ENCODE measurements at places on chromosomes 7 and 10.

- no peak for DNase-seq
These were observed 1.5 kb downstream of the SLC25A13 start for GRCh38 chr7:96320442-96320841.

DNA sequence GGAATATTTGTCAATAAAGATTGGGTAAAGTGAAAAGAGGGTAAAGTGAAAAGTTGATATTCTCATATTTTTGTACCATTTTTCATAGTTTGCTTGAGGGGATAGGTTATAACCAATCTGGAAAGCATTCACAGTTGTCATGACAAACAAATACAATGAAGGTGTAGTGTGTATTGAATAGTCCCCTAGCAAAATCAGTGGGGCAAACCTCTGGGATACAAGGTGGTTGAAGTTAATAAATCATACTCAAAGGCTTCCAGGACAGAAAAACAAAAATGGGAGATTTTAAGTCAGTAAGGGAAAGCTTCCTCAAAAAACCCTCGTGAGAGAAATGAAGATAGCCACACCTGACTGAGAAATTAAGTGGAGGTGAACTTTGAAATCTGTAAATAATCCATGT lies 39.4 kb downstream of the PHTF2 start:
- no peak for DNase-seq

DNA sequence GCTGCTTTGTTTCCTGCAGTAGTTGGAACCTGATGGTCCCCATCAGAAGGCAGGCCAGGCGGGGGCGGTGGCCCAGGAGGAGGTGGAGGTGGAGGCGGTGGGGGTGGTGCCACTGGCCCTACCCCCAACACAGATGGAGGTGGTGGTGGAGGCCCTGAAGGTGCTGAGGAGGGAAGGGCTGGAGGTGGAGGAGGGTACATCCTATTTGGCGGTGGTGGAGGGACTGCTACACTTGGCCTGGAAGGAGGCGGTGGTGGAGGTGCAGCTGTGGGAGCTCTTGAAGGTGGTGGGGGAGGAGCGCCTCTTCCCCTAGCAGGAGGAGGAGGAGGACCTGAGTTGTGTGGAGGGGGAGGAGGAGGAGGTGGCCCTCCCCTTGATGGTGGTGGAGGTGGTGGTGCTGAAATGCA lies 36.8 kb downstream of the LMOD2 start:
- DNase-seq = no peak

DNA sequence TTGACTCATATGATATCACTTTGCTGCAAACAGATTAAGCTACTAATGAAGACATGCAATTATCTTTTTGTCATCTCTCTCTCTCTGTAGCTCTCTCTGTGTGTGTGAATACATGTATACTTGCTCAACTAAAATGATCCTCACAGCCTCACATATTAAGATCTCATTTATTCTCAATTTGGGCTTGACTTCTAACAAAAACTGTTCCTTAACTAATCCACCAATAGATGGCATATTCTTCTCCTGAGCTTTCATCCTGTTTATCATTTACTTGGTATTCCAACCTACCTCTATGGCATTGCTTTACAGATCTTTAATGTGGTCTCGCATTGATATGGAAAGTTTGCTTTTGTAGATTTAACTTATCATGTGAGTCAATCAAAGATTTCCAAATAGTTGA lies 540.4 kb downstream of the CNTNAP2 start:
- no peak for DNase-seq

GRCh38 chr10:34627331-34627730 lies 187.8 kb downstream of the PARD3 start:
- no peak for DNase-seq

GRCh38 chr7:22116451-22117030 lies 170.8 kb upstream of the CDCA7L start:
- DNase-seq = no peak

GRCh38 chr7:73433924-73434700 lies 534 bp downstream of the FZD9 start:
- no peak for DNase-seq

- DNase-seq = no peak
These were observed 172.1 kb downstream of the DIP2C start for GRCh38 chr10:517241-517830.

DNA sequence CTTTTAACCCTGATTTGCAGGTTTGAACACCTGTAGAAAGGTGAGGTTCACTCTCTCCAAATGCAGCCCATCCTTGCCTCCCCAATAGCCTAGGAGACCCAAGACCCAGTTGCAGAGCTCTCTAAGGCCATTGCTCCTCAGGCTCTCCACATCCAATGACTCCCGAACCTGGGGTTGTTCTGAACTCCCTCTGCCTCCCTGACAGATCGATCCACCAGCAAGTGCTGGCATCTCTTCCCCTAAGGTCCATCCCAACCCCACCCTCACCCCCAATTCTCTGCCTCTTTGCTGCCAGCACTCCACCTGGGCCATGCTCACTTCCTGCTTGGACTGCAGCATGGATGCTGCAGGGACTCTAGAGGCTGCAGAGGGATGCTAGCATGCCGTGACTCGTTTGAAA lies 19.3 kb upstream of the FAM170B start:
- no peak for DNase-seq

DNA sequence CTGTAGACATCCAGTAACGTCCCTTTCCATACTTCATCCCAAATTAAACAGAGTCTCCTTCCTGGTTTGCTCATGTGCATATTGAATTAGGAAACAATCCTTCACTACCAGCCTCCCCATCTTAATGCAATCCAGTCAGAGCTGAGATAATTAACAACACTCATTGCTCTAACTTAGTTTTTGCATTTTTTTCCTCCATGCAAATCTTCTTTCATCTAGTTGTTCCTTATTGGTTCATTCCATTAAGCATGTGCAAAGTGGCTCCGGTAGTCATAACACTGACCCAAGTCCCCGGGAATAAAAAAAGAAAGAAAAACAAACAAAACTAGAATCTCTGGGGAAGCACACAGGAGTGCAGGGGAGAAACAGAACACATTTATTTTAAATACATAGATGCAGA lies 1176.1 kb downstream of the GATA3 start:
- DNase-seq = no peak

- no peak for DNase-seq
These were observed 30.0 kb downstream of the DGKI start for GRCh38 chr7:137816696-137817320.

DNA sequence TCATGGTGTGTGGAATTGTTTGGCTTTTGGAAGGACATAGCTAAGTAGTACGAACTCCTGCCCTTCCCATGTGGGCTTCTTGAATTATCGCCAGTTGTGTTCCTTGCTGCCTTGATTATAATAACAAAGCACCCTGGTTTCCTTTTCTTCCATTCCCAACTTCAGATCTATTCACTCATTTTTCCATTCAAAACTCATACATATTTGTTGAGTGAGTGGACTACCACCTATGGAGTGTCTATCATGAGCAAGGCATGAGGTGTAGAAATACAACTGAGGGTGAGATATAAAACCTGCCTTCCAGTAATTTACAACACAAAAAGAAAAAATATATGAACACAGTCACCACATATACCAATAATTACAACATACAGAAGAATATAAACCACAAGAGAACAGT lies 4.9 kb upstream of the COL17A1 start:
- DNase-seq = no peak

DNA sequence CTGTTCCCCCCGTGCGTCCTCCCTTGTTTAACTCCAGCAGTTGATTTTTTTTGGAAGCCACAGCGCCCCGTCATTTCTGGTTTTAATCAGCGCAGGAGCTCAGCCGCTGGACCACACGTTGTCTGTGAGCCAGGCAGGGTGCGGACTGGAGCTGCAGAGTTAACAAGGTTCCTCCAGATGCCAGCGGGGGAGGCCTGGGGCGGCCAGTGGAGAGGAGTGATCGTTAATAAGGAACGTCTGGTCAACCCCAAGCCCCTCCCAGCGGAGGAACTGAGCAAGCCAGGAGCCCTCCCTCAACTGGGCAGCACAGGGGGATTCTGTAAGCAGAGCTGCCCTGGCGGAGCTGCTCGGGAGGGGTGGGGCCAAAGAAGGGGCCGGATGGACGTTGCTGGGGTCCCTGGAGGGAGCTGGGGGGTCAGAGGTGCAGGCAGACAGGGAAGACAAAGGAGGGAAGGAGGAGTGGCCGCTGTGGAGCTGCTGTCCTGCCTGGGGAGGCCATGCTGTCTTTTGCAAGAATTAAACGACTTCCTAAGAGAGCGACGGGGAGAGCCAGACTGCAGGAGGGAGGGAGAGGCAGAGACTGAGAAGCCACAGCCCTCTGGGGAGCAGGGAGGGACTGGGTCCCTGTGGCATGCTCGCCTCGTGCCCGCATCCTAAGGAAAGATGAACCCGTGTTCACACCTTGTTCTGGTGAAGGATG lies 537.1 kb upstream of the FOXK1 start:
- DNase-seq = no peak

GRCh38 chr10:5684318-5684970 lies at the start of gene TASOR2:
TASOR2 (plus strand) TSS chr10:5684838; CDS start chr10:5720643, 35,805 bp downstream.
- DNase-seq = peak; percentile 61

DNA sequence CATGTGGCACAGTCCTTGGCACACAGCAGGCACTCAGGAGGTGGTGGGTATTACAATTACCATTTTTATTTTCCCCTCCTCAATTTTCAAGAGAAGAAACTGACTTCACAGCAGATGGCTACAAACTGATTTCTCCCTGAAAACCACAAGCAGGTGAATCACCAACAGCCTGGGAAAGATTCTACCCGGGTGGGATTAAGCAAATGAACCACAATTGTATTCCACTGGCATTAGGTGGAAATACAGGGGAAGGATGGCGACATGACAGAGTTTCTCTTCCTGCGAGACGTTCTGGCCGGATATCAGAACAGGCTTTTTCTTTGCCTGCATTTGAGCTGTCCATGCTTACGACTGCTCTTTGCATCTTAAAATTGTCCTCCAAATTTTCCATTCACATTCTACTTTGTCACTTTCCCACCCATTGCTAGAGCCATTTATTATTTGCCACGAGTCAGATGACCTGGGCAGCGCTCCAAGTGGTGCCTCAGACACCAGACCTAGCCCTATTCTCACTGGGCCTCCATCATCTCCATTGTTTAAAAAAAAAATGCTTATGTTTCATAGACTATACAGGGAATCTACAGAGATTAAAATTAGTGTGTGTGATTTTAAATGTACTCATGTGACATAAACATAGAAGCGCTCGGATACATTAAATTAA lies 4.6 kb downstream of the DENND11 start:
- DNase-seq = no peak

DNA sequence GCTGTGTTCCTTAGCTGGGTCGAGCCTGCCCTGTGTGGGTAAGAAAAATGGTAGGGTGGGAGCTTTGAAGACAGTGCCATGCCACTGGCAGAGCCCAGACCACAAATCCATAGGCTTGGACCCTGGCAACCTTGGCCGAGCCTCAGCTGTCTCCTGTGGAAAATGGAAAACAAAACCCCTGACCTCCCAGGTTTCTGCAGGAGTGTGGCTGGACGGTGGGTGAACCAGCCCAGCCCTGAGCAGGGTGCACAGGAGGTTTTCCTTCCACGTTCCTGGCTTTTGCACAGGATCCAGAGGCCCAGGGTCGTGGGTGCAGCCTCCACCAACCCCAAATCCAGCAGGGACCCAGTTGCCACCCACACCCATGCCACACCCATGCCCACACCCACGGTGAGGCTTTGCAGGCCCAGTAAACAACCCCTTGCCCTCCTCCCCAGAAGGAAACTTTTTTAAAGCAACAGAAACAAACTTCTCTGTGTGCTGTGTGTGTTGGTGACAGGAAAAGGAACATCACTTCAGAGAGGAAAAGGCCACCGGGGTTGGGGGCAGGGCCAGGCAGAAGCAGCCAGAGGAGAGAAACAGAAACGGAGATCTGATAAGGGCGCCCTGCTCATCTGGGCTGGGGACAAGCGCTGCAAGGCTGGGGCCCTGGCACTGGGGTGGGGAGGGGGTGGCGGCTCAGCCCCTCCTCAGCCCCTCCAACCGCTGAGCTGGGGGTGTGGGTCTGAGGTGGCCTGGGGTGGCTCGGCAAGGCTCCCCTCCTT lies 20.7 kb upstream of the ZMIZ1 start:
- DNase-seq = no peak

- no peak for DNase-seq
These were observed 86.0 kb downstream of the SAMD9 start for GRCh38 chr7:93031795-93032194.

- DNase-seq = no peak
These were observed 48.3 kb downstream of the MICALL2 start for GRCh38 chr7:1410992-1411391.

DNA sequence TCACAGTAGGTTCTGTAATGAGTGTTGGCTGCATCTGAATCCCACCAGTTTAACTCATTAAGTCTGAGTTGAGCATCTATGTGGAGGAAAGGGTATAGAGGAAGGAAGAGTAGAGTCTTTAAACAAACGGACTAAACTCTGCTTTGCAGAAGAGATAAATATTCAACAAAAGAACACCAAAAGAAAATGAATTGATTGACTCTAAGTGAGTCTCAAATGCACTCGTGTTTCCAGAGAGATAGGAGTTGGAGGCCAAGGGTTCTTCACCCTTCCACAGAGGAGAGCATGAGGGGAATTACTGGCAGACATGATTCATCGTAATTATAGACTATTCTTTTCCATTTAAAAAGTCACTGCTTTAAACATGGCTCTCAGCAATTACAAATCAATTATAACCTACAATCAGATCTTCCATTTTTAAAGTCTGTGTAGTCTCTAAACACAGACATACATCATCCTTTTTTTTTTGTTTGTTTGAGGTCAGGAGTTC lies 56.3 kb downstream of the PLPP4 start:
- DNase-seq = no peak

DNA sequence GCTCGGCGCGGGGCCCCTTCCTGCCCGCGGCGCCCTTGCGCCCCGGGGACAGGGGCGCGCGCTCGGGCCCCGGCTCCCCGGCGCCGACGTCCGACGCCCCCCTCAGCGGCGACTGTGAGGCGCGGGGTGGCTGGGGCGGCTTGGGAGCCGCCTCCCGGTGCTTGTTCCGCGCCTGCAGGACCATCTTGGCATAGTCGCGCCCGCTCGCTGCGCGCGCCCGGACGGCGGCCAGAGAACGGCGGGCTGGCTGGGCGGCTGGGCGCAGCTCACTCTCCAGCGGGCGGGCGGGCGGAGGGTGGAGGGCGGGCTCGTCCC lies at the start of gene DPY19L1:
Gene DPY19L1 (minus strand): TSS at position 275 of the 315 bp plus-strand sequence. CDS start 91 bp downstream, at position 184.
- DNase-seq = no peak

DNA sequence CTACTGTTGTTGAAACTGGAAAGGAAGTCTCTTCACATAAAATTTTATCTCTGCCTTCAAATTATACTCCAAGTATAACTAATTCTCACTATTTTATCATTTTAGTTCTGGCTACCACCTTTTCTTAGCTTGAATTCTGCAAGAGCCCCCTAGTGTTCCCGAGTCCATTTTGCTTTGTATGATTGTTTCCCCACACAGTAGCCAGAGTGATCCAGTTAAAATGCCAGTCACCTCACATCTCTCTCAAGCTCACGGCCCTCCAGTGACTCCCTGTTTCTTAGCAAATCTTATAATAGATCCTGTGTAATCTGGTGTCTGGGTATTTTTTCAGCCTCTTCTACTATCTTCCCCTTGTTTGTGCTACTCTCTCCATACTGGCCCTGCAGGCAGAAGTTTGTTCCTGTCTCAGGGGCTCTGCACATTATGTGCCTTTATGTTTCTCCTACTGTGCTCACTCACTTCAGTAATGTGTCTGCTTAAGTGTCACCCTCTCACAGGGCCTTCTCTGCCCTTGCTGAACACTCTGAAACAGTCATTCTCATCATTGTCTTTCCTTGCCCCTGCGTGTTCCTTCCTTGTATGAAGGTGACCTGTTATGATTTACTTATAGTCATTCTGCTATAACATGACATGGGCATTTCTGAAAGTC lies 8.9 kb downstream of the WAC start:
- DNase-seq = no peak

- DNase-seq = no peak
These were observed 33.7 kb downstream of the FZD1 start for GRCh38 chr7:91297939-91298338.

GRCh38 chr10:52198540-52198939 lies 115.5 kb upstream of the DKK1 start:
- DNase-seq = no peak
